ENCODE measurements at places on chromosomes 5 and 9.

DNA sequence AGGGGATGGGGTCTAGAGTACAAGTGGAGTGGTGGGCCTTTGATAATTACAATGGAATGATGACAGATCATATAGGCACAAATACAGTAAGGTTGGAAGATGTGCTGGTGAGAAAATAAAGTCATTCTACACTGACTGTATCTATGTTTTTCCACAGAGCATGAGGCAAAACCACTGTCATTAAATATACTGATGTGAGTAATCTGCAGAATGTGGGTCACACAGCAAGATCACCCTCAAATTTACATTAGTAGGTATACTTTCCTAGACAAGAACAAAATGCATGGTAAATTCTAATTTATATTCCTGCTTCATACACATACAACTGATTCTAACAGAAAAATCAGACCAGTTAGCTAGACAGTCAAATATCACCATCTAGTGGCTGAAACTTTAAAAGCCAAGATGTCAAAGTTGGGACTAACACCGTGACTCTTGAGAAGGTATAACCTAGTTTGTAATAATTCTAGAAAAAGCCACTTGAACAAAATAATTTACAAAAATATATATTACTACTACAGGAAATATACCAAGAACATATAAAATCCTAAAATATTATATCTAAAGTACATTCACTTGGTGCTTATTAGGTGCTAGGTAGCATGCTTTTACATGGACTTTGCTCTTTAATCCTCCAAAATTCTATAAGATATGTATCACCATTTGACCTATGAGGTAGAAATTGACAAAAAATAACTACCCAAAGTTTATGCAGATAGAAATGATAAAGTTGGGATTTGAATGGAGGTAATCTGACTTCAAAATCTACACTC lies 19.5 kb downstream of the TTC33 start:
- DNase-seq, result peak; percentile 56

- DNase-seq, result no peak
These were observed 236.5 kb downstream of the FBXL17 start for GRCh38 chr5:108145351-108145750.

- no peak for DNase-seq
These were observed 279.7 kb downstream of the GLIS3 start for GRCh38 chr9:4020038-4020754.

DNA sequence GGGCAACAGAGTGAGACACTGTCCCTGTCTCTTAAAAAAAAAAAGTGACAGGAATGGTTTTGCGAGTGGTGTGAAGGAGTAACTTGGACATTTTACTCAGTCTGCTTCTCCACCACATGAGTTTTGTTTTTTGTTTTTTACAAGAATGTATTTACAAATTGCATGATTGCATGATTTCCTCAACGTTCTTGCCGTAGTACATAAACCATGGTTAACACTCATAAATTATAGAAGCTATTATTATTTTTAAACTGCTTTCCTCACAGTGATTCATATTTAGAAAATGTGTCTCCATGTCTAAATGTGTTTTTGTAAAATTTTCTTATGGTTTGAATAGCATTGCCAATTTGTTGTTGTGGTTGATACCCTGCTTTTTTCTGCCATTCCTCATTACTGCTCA lies 220.0 kb downstream of the GOLPH3 start:
- no peak for DNase-seq

DNA sequence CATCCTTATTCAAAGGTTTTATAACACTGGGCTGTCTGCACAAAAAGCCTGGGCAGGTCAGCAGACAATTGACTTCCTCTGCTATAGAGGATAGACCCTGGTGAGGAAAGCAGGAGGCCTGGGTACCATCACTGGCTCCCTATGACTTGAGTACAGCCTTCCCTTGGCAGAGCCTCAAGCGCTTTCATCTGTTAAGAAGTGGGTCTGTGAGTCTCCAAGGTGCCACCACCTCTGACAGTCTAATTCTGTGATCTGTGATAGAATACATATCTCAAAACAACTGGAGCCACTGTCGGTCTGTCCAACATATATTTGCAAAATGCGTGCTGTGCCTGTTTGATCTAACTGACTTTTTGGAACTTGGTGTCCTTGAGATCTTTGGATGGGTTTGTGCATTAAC lies 52.2 kb downstream of the C9orf152 start:
- DNase-seq, result no peak

- no peak for DNase-seq
These were observed 50.5 kb downstream of the FAM81B start for GRCh38 chr5:95441636-95442035.

GRCh38 chr9:26756881-26757280 lies 135.7 kb downstream of the CAAP1 start:
- no peak for DNase-seq

DNA sequence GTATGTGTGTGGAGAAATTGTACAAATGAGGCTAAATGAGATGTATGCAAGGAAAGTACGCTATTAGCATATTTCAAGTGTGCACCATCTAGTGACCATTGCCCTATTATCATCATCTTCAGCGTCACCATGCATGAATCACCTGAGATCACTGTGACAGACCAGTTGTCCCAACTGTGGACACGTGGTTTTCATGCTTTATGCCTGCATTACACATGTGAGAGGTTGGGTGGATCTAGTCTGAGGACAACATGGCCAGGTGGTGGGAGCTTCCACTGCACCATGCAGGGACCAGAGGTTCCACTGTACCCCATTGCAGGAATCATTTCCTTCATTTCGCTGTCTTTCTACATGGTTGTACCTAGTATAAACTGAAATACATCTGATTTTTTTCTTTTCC lies 329.8 kb downstream of the SLIT3 start:
- no peak for DNase-seq

DNA sequence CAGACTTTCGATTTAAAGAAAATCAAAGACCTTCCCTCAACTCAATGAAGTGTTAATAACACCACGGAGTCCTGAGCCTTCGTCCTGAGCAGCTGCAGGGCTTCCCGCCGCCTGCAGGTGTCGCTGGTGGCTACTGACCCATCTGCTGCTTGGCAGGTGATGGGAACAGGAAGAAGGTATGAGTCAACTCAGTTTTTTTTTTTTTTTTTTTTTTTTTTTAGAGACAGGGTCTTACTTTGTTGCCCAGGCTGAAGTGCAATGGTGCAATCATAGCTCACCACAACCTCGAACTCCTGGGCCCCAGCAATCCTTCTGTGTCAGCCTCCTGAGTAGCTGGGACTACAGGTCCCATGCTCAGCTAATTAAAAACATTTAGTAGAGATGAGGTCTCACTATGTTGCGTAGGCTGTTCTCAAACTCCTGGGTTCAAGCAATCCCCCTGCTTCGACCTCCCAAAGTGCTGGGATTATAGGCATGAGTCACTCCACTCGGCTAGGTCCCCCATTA lies 185.7 kb upstream of the IL12B start:
- peak; percentile 63 for DNase-seq

- DNase-seq, result no peak
These were observed 53.3 kb upstream of the SMC5 start for GRCh38 chr9:70205366-70206020.

DNA sequence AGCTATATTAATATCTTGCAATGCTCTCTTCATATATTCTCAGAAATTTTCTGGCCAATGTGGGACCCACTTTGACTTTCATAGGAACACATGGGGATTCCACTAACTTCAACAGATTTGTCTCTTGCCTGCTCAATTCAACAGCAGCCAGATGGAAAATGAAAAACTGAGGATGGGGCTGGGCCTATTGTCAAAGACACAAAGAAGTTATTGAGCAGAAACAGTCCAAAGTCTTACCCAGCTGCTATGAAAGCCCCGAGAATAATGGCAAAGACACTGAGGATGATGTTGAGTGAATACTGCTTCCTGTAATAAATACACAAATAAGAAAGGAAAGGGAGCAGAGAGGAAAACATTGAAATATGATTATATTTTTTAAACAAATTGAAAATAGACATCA lies 32.6 kb downstream of the SLC35D2 start:
- no peak for DNase-seq

GRCh38 chr9:81885602-81886001 lies 42.6 kb upstream of the SPATA31D4 start:
- DNase-seq, result no peak

DNA sequence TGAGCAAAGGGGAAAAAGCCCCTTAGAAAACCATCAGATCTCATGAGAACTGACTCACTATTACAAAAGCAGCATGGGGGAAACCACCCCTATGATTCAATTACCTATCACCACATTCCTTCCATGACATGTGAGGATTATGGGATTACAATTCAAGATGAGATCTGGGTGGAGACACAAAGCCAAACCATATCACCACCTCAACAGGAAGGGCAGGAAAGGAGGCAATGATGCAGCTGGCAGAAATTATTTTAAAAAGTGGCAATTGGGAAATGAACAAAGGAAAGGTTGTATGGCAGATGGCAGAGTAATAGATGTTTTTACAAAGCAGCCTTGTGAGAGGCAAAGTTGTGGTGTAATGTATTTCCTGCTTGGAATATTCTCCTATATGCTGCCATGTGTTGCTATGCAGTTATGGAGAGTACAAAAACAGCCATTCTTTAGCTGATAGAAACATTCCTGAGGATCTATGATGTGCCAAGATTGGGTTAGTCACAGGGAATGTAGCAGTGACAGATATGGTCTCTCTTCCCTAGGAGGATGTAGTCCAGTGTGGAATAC lies 138.8 kb downstream of the SMC2 start:
- no peak for DNase-seq

DNA sequence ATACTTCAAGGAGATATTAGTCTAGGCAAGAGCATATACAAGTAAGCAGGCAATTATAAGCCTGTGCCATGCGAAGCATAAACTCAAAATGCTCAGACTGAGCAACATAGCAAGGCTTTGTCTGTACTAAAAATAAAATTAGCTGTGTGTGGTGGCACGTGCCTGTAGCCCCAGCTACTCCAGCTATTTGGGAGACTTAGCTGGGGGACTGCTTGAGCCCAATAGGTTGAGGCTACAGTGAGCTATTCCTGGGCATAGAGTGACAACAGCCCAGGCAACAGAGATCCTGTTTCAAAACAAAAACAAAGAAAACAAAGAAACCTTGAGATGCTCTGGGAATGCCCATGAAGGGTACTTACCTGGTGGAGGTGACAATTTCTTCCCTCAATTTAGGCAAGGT lies 130.5 kb upstream of the ZNF608 start:
- DNase-seq, result no peak

Data from OCI-LY7 (cell line).